Activated naive CD4-positive, alpha-beta T cell (primary cell): ENCODE measurements at places on chromosomes 12 and 14.

DNA sequence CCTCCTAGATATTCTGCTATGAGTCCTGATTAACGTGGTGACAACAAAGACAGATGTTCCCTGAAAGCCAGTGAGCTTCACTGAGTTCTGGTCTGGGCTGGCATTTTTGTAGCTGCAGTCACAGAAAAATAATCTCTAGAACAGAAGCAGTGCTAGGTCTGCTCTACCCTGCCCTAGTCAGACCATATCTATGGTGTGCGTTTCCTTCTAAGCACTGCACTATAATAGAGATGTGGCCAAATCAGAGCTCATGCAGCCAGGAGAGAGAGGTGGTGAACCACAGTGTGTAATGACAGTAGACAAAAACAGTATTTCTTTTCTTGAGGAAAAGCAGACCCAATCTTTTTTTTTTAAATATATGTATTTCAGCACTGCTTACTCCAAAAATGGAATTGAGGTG is 76.3 kb downstream of the CMAS start:
- DNase-seq = no peak

DNA sequence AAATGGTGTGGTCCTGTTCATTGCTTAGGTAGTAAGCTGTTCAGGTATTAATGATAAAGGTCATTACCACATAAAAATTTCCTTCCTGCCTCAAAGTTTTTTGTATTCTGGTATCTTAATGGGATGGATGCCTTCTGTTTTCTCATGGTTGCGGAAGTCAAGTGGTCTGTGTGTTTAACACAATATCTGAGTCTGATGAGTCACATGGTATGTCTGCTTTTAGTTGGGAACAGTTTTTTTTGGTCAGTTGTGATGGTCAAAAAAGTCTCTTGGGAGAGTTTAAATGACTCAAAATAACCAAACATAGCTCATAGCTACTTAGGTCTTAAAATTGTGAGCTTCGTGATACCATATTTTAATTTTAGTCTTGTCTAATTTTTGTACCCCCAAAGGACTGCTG is 40.7 kb downstream of the STK38L start:
- no peak for DNase-seq

- DNase-seq = no peak
Observed at GRCh38 chr14:92945544-92945943, 22.6 kb downstream of the CHGA start.

DNA sequence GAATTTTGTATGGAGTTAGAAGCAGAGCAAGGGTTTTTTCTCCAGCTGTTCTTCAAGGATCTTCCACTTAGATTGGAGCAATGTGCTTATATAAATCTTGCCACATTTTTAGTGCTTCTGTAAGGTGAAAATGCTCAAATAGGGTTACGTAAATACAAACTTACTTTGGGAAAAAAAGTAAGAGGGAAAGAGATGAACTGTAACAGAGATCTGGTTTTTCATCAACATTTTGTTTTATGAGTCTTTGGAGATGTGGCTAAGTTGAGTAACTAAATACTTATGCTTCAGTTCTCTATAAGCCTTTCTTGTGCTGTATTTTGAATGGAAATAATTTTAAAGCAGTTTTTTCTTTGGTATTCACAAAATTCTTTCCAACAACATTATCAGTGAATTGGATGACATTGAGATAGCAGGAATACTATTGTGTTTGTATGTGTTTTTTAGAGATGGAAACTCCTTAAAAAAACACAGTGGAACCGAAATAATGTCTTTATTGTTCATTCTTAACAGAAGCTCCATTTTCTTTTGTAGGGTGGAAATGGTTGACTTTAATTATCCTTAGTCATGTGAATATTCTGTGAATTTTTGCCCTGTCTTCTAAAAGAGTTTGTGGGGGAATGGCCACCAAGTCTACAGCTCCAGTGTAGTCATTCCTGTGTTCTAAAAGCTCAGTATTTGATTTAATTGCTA is 45.7 kb downstream of the NPAS3 start:
- no peak for DNase-seq

DNA sequence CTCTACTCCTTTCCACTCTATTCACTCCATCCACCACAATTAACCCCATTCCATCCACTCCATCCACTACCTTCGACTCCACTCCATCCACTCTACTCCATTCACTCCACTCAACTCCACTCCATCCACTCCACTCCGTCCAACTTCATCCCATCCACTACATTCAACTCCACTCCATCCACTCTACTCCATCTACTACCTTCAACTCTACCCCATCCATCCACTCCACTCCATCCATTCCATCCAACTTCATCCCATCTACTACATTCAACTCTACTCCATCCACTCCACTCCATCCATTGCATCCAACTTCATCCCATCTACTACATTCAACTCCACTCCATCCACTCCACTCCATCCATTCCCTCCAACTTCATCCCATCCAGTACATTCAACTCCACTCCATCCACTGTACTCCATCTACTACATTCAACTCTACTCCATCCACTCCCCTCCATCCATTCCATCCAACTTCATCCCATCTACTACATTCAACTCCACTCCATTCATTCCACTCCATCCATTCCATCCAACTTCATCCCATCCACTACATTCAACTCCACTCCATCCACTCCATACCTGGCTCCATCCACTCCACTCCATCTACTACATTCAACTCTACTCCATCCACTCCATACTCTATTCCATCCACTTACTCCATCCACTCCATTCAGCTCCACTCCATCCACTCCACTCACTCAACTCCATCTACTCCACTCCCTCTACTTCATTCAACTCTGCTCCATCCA is 16.4 kb downstream of the HNF1A start:
- DNase-seq = no peak

DNA sequence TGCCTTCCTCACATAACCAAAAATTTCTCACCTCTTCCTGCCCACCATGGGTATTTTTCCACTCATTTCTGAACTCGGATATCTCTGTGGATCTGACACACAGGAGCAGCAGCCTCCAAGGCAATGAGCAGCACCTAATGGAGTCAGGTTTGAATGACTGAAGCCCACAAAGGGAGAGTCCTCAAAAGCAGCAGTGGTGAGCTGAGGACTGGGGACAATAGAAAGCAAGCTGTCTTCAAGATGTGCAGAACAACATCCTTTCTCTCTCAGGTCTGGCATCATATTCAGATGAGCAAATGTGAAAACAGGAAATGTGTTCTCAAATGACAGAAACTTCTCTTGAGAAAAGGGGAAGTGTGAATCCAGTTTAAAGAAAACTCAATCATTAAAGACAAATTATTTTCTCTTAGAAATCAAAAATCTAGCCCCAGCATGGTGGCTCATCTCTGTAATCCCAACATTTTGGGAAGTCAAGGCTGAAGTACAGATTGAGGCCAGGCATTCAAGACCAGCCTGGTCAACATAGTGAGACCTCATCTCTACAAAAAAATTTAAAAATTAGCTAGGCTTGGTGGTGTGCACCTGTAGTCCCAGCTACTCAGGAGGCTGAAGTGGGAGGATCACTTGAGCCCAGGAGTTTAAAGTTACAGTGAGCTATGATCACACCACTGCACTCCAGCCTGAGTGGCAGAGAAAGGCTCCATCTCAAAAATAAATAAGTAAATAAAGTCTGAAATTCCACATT is 54.2 kb downstream of the C12orf42 start:
- no peak for DNase-seq
